ENCODE measurements at places on chromosomes 2 and 18.

- no peak for DNase-seq
Observed at GRCh38 chr18:78624646-78625279, 354.9 kb upstream of the SALL3 start.

GRCh38 chr2:150916467-150917396 is 344.9 kb downstream of the RBM43 start:
- peak; percentile 76 for DNase-seq

DNA sequence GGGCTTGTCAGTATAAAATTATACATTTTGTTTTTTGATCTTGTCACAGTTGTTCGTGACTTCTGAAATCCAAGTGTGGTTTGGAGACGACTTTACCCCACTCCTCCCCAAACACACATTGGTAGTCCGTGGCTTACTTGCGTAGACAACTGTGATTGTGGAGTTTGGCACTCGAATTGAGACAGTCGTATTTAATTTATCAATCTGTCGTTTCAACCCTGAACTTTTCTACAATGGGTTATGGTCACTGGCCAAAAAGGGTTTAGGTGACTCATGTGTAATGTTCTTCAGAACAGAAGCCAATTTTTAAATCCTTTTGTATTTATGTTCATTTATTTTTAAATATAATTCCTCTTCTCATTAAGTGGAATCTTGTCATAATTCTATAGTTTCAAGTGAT is 129.9 kb downstream of the SPTBN1 start:
- no peak for DNase-seq

- DNase-seq, result peak; percentile 61
Observed at GRCh38 chr18:24726727-24727492, 266.5 kb downstream of the HRH4 start.

- peak; percentile 84 for DNase-seq
Observed at GRCh38 chr2:85538507-85539360, at the start of gene MAT2A. MAT2A (plus strand) TSS chr2:85539168; CDS start chr2:85539288, 120 bp downstream.
